Activated CD8-positive, alpha-beta memory T cell treated with anti-CD3 and anti-CD28 coated beads, Interleukin-2, amount 10 ng/mL, durations not matched to agents 7 days and 5 days (primary cell): ENCODE measurements at places on chromosomes 12 and 14. TPM values are rescaled to one million over a fixed set of nuclear protein-coding genes. Genes with fewer than 3 reads are reported as not detected.

DNA sequence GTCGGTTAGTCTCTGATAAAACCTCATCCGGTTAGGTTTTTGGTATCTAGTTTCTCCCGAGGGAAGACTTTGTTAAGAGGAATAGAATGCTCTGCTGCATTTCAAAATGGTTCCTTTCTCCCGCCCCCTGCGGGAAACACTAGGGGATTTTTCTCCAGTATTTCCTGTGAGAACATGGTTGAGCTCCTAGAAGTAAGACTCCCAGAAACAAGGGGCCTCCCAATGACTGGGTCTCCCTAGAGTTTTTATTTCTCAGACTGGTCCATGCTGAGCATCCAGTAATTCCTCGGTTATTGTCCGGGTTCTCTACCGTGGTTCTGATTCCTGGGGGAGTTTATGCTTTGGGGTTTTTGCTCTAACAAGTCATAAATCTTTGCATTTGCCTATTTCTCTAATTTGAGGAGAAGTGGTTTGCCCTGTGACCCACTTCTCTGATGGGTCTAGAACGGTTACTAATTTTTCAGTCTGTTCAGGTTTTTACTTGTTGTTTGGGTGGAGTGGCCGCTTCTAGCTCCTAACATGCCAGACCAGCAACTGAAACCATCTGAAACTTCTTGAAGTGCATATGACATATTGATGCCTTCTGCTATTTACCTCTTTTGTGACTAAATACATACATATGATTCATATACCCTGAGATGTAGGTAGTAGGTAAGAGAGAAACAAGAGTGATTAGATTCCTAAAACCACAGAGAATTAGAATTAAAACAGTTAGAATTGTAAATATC is 25.1 kb downstream of the TESPA1 start:
- H3K27me3 ChIP-seq = no peaks in the 10 kb centered on the region
- no peak overlapping the region for H3K4me3 ChIP-seq
- peak overlapping the region; percentile 49 for H3K27ac ChIP-seq
- peaks cover 72% of the 10 kb centered on the region for H3K36me3 ChIP-seq
- no peak for DNase-seq

GRCh38 chr12:113862590-113863454 is 103.3 kb downstream of the RBM19 start:
- no peak overlapping the region for H3K27ac ChIP-seq
- no peaks in the 10 kb centered on the region for H3K36me3 ChIP-seq
- peak; percentile 61 for DNase-seq
- H3K4me3 ChIP-seq = peak overlapping the region; percentile 10
- H3K27me3 ChIP-seq = no peaks in the 10 kb centered on the region

DNA sequence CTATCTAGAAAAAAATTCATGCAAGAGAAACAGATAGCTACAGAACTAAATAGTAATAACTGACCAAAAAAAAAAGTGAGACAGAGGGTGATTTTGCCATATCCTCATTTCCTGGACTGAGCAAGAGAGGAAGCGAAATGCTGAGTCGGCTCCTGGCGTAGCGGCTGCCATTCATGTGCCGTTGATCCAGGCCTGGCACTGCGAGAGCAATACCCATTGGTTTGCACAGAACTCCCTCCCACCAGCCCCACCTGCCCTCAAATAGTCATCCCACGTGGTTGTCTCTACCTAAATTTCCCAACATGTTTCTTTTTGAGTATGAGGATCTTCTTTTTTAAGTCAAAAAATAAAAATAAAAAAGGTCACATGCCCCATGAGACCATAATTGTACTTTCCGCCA is 9.4 kb upstream of the WNT5B start:
- no peak overlapping the region for H3K4me3 ChIP-seq
- no peak overlapping the region for H3K27ac ChIP-seq
- H3K27me3 ChIP-seq = peaks cover 23% of the 10 kb centered on the region

DNA sequence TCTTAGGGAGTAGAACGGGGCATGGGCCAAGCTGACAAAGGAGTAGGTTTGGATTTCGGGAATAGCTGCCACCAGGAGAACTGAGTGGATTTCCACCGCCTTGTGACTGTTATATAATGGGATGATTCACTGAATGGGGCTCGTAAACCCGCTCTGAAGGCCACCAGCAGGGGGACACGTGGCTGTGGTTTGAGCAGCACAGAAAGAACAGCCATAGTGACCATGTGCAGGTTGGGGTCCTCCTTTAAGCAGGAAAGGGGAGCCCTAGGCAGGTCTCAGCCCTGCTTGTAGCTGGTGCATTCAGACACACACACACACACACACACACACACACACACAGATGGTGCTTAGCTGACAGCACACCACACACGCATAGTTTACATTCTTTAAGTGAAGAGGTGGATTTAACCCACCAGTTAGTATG is 8.6 kb upstream of the ASB2 start:
- no peak overlapping the region for H3K27ac ChIP-seq
- no peak for DNase-seq
- no peaks in the 10 kb centered on the region for H3K27me3 ChIP-seq
- H3K4me3 ChIP-seq = no peak overlapping the region

GRCh38 chr14:85463512-85463911 is 66.4 kb upstream of the FLRT2 start:
- H3K27me3 ChIP-seq = no peaks in the 10 kb centered on the region
- H3K4me1 ChIP-seq = no peaks in the 10 kb centered on the region
- no peak overlapping the region for H3K4me3 ChIP-seq
- no peak for DNase-seq

GRCh38 chr12:26612203-26612602 is 220.8 kb downstream of the ITPR2 start:
- H3K36me3 ChIP-seq = no peaks in the 10 kb centered on the region
- H3K27ac ChIP-seq = no peak overlapping the region
- no peak for DNase-seq
- H3K4me3 ChIP-seq = no peak overlapping the region
- no peaks in the 10 kb centered on the region for H3K27me3 ChIP-seq

DNA sequence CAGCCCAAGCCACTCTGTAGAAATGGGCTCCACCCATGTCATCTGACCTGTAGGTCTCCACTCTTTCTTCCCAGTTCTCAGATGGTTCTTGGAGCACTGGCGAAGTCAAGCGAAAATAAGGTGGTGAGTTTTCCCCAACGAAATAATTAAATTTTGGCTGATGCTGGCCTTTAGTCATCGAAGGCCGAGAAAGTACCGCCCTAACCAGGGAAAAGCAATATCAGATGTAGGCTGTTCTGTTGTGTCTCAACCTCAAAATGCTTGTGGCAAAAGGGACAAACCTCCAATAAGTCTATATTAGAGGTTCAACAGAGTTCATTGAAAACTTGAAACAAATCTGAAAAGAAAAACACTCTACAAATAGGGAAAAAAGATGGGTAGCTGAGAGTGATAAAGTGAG is 48.6 kb upstream of the BCAT1 start:
- H3K27ac ChIP-seq = no peak overlapping the region
- no peak overlapping the region for H3K4me3 ChIP-seq
- no peak for DNase-seq
- no peaks in the 10 kb centered on the region for H3K27me3 ChIP-seq
- H3K4me1 ChIP-seq = peaks cover 12% of the 10 kb centered on the region

DNA sequence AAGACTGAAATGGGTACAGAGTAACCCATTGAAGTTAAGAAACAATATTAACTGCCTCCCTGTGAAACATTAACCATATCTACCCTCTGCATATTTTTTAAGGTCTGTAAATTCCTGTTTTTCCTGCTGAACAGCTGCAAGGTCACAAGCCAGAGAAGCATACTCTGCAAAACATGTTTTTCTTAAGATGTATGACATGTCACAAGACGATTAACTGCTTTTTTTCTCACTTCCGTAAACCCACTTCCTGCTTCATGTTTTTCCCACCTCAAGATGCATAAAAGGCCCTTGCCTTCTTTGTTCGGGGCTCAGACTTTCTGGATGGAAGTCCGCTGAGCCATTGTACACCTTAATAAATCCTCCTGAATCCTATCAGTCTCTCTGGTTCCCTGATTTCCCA is 504.7 kb upstream of the MIS18BP1 start:
- H3K27ac ChIP-seq = no peak overlapping the region
- H3K27me3 ChIP-seq = no peaks in the 10 kb centered on the region
- H3K4me3 ChIP-seq = no peak overlapping the region
- no peaks in the 10 kb centered on the region for H3K4me1 ChIP-seq
- no peak for DNase-seq

GRCh38 chr12:105492591-105493545 is 162.4 kb downstream of the C12orf75 start:
- H3K4me1 ChIP-seq = no peaks in the 10 kb centered on the region
- H3K4me3 ChIP-seq = no peak overlapping the region
- peaks cover 4% of the 10 kb centered on the region for H3K27me3 ChIP-seq
- DNase-seq = no peak
- peaks cover 1% of the 10 kb centered on the region for H3K36me3 ChIP-seq

- peaks cover 2% of the 10 kb centered on the region for H3K36me3 ChIP-seq
- no peak overlapping the region for H3K27ac ChIP-seq
- no peak overlapping the region for H3K4me3 ChIP-seq
- no peaks in the 10 kb centered on the region for H3K27me3 ChIP-seq
- DNase-seq = no peak
- peaks cover 44% of the 10 kb centered on the region for H3K4me1 ChIP-seq
Observed at GRCh38 chr12:116146386-116146785, 131.1 kb downstream of the MED13L start.

DNA sequence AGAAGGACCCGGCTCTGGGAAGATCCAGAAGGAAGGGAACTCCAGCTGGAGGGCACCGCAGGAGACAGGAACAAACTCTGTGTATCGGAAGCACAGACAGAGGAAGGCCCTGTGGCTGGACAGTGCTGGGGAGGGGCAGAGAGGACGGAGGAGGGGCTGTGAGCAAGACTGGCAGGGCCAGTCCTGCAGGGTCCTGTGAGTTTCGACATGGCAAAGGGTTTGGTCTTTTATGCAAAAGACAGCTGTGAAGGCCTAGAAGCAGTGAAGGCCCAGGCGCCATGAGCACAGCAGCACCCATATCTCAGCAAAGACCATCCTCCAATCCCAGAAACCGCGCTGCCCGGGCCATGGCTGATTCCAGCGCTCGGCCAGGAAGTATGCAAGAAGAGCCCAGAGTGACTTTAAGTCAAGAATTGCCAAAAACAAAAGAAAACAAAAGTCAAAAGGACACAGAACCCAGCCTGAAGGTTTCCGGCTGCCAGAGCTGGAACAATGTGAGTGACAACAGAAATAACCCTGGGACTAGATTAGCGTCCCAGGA is 126.5 kb downstream of the NCOR2 start:
- DNase-seq = no peak
- no peak overlapping the region for H3K27ac ChIP-seq
- no peak overlapping the region for H3K4me3 ChIP-seq
- no peaks in the 10 kb centered on the region for H3K36me3 ChIP-seq
- no peaks in the 10 kb centered on the region for H3K4me1 ChIP-seq

- peak overlapping the region; percentile 0 for H3K27ac ChIP-seq
- no peak overlapping the region for H3K4me3 ChIP-seq
- no peak for DNase-seq
- peaks cover 43% of the 10 kb centered on the region for H3K36me3 ChIP-seq
- peaks cover 26% of the 10 kb centered on the region for H3K4me1 ChIP-seq
- H3K27me3 ChIP-seq = no peaks in the 10 kb centered on the region
Observed at GRCh38 chr14:64934338-64934929, 8.1 kb downstream of the GPX2 start.

DNA sequence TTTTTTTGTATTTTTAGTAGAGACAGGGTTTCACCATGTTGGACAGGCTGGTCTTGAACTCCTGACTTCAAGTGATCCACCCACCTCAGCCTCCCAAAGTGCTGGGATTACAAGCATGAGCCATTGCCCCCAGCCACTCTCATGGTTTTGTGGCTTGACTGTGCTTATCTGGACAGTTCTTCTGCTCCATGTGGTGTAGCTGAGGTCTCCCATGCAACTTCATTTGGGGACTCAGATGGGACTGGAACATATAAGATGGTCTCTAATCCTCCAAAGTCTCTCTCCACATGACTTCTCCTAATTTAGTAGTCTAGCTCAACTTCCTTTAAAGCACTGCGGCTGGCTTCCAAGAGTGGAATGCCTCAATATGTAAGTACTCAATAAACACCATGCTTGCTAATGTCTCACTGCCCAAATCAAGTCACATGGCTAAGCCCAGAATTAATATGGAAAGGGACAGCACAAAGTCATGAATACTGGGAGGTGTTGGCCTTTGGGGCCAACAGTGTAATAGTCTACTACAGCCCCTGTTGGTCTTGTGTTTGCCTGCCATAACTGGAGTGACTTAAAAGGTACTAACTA is 7.4 kb downstream of the INHBC start:
- DNase-seq = no peak
- H3K4me1 ChIP-seq = peaks cover 2% of the 10 kb centered on the region
- no peak overlapping the region for H3K27ac ChIP-seq
- H3K36me3 ChIP-seq = peaks cover 6% of the 10 kb centered on the region
- H3K27me3 ChIP-seq = peaks cover 7% of the 10 kb centered on the region

DNA sequence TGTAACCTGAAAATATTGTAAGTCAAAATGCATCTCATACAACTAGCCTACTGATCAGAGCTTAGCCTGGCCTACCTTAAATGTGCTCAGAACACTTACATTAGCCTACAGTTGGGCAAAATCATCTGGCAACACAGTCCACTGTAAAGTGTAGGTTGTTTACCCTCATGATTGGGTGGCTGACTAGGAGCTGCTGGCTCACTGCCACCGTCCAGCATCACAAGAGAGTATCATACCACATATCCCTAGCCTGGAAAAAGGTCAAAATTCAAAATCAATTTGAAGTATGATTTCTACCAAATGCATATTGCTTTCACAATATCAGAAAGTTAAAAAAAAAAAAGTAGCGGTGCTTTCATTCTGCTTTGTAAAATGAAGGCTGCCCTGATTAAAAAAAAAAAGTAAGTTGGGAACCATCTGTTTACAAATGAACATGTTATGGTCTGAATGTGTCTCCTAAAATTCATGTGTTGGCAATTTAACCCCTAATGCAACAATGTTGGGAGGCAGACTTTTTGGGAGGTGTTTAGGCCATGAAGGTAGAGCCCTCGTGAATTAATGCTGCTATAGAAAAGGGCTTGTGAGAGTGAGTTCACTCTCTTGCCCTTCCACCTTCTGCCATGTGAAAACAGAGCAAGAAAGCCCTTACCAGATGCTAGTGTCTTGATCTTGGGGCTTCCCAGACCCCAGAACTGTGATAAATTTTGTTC is 211.8 kb downstream of the PPM1H start:
- H3K36me3 ChIP-seq = no peaks in the 10 kb centered on the region
- no peak overlapping the region for H3K27ac ChIP-seq
- peaks cover 3% of the 10 kb centered on the region for H3K27me3 ChIP-seq
- DNase-seq = no peak
- H3K4me3 ChIP-seq = no peak overlapping the region
- no peaks in the 10 kb centered on the region for H3K4me1 ChIP-seq

PRICKLE1 gene
- 0.61 TPM for total RNA-seq

TMPRSS12 gene
- total RNA-seq = not detected

NR1H4 gene
- total RNA-seq = not detected

ACSS3 gene
- not detected for total RNA-seq

KCNK13 gene
- 0.23 TPM for total RNA-seq

AKAP6 gene
- total RNA-seq = 0.85 TPM

KLRC1 gene
- 15.9 TPM for total RNA-seq
